CD8-positive, alpha-beta T cell (primary cell): ENCODE measurements at places on chromosomes 6 and 20.
A peak's percentile ranks its signal among the peaks of the same experiment; 100 is the strongest.

- no peak for DNase-seq
Observed at GRCh38 chr6:162478192-162478671, 249.3 kb downstream of the PRKN start.

DNA sequence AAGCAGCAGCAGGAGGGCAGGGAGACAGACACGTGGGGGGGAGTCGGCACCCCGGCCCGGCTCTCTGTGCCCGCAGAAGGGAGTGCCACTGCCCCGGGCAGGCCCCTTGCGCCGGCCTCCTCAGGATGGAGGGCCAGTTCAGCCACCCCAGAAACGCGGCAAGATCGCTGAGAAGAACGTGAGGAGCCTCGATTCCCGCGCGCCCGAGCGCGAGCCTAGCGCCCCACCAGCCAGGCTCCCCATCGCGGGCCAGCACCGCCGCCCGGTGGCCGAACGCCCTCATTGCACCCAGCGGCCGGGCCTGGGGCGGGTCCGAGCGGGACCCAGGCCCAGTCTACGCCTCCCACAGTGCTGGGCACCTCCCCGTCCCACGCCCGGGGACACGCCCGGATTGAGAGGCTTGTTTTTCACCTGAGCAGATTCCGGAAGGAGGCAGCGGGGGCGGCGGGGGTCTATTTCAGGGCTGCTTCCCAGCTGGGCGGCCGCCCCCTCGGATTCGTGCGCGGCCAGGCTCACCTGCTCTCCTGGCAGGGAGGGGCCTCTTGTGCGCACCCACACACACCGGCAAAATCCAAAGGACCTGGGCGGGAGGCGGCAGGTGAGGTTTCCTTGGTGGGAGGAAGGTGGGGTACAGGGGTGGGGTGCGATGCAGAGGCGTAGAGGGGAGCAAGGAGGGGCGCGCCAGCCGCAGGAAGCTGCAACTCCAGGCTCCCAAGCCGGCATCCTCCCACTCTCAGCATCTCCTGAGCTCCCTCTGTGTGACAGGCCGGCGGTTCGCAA, 9.0 kb upstream of the GRM4 start:
- peak; percentile 74 for DNase-seq

- DNase-seq: no peak
Observed at GRCh38 chr20:3671986-3672546, 8.9 kb upstream of the GFRA4 start.

DNA sequence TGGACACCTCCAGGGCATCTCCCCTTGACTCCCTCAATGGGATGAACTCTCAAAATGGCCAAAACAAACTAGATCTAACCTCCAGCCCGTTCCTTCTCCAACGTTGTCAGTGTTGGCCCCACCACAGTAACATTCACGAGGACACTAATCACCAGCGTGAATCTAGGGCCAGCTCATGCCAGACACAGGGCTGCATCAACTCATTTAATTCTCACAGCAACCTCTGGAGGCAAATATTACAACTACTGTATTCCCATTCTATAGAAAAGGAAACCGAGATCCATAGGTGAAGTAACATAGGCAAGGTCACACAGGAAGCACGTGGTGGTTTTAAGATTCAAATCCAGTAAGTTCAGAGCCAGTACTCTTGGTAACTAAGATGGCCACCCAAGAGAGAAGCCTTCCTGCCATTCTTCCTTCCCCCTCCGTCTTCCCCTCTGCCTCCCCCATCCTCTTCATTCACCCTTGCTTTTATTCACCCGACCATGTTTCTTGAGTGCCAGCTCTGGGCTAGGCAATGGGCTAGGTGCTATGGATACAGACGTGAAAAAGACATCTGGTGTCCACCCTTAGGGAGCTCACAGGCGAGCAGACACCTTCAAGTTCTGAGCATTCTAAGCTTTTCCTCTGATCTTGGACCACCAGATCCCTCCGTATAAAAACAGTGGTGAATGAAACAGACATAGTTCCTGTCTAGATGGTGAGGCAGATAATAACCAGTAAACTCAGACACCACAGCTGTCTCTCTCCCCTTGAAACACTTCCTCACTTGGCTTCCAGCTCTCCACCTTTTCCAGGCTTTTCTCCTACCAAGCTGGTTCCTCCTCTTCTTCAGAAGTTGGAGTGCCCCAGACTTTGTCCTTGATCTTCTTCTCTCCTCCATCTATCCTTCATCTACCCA, 9.6 kb downstream of the CCM2L start:
- no peak for DNase-seq

GRCh38 chr6:17687136-17687535, 19.6 kb downstream of the NUP153 start:
- no peak for DNase-seq

DNA sequence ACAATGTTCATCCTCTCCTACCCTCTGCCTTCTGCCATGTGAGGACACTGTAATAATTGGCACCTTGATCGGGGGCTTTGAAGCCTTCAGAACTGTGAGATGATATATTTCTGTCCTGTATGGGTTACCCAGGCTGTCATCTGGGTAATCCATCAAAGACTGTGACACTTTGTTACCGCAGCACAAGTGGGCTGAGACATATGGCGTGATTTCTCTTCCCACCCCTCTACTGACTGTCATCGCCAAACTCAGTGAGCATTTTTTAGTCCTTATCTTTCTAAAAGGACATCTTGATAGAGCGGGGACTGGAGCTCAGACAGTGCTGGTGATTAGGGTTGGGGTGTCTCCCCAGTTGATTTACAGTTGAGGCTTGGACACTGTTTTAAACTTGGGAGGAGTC, 10.4 kb upstream of the PLG start:
- no peak for DNase-seq

- DNase-seq: no peak
Observed at GRCh38 chr20:25076201-25076600, 5.7 kb downstream of the VSX1 start.

- DNase-seq: no peak
Observed at GRCh38 chr6:33785778-33786177, 3.2 kb downstream of the LEMD2 start.

DNA sequence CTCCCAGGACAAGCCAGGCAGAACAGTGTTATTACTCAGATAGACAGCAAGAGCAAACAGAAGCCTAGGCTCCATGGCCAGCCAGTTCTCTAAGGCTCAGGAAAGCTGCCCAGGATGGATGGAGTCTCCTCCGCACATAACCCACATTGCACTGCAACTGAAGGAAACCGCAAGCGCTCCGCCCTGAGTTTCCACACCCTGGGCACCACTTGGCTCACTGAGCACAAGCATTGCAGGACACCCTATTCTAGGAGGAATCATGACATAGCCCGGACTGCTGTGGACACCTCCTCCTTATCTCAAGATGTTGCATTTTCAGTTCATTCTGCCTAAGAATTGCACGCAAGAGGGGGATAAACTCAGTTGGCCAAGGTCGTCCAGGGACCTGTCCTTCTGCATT, 42.9 kb downstream of the LINC00237 start:
- DNase-seq: no peak

GRCh38 chr20:4828830-4829513, 107.3 kb downstream of the PRND start:
- no peak for DNase-seq

DNA sequence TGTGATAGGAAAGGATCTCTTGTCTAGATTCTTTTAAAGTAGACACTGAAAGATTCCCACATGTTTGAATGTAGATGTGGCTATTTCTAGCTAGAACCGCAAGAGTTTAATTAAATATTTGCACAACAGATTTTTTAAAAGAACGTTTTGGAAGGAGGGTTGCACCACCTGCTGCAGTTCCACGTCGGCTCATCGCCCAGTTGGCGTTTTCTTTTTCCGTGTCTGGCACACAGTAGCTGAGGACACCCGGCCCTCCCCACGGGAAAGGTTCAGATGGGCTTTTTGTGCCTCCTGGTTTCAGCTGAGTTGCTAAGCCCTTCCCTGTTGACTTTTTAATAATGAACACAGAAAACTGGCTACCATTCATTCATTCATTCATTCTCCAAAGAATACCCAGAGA, 41.8 kb upstream of the DOK5 start:
- no peak for DNase-seq

DNA sequence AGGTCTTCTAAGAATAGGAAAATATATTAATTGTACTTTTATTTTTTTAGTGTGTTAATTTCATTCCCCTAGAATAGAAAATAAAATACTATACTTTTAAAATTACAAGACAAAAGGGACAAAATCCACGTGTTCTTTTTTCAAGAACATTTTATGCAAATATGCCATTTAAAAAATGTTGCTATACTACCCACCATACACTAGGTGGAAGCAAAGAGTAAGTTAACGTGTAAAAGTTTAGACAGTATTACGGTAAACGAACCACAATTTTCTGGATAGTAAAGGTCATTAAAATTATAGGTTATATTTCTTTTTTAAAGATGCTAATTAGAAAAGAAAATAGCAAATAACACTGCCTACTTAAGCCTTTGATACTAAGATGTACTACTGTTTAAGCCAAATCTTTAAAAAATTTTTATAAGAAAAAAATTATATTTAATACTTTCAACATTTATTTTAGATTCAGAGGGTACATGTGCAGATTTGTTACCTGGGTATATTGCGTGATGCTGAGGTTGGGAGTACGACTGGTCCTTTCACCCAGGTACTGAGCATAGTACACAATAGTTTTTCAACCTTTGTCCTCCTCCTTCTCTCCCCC, 287.6 kb downstream of the PHF3 start:
- no peak for DNase-seq

- DNase-seq: no peak
Observed at GRCh38 chr6:115544765-115545671, 515.7 kb downstream of the FRK start.

DNA sequence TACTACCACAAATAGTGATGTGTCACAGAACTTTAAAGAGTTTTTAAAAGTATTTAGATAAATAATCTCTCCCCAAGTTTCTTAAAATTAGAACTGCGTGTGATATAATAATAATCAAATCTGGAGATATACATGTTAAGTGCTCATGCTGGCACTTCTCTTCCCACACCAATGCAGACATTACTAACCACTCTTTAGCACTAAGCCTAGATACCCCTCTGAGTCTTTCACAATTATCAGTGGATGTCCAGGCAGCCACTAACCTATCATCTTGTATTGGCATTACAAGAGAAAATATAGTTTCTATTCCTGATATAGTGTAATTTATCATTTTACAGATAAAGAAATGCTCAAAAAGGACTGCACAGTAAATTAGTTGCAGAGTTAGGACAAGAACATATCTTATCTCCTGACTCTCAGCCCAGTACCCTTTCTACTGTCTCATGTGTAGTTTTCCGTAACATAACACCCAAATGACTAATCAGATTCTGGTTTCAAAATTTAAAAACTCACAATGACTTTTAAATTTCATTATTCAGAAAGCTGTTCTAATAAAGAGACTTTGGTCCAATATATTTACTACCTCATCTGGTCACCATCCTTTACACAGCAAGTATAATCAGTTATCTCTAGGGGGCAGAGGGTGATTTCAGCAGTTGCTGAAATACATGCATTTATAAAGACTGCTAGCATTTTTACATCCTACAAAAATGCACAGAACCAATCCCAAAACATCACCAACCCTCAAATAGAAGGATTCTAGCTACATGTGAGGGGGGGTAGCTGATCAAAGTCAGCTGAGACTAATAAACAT, 215.5 kb upstream of the MCHR2 start:
- DNase-seq: no peak

GRCh38 chr20:58978351-58979190, 2.5 kb upstream of the NELFCD start:
- no peak for DNase-seq

DNA sequence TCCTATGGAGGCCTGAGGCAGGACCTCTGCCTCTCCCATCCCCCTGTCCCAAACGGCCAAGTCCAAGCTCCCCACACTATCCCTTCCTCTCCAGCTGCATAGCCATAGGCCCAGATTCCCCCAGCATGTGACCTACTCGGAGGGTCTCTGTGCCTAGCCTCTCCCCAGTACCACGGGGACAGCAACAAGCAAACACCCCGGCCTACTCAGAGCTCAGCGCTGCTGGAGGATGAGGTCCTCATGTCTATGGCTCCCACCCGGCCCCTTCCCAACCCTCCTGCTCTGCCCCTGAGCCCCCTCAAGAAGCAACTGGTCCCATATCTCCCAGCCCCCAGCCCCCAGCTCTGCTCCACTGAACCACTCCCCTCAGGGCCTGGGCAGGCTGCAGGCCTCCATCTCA, 24.2 kb downstream of the RNASET2 start:
- no peak for DNase-seq

GRCh38 chr6:169589293-169589692, 112.5 kb downstream of the WDR27 start:
- DNase-seq: peak; percentile 77

DNA sequence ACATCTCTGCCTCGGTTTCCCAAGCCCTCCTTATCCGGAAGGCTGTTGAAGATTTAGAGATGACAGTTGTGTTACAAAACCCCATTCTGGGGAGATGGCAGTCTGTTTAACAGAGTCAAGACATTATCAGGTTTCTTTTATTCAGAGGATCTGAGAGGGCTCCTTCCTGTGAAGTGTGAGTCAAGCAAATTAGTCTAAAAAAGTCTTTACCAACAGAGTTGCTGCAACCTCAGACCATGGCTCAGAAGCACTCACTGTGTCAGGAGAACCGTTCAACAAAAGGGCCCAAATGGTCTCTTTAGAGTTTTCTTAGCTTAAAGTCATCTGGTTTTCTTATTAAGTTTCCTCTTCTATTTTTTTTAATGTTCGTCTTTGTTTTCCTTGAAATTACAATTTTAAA, 717.8 kb downstream of the EPM2A start:
- no peak for DNase-seq

DNA sequence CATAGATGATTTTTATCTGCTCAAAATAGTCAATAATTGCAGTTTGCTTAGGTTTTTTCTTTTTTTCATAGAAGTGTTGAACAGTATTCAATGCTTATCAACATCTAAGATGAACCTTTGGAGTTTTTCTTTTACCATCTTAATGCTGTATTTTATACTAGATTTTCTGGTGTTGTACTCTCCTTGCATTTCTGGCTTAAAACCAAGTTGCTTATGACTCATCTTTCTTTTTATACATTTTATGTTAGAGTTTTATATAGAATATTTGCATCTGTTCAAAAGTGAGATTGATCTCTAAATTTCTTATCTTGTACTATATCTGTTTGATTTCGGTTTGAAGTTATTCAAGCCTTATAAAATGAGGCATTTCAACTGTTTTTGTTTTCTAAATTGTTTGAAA, 232.5 kb downstream of the RFPL4B start:
- DNase-seq: no peak

DNA sequence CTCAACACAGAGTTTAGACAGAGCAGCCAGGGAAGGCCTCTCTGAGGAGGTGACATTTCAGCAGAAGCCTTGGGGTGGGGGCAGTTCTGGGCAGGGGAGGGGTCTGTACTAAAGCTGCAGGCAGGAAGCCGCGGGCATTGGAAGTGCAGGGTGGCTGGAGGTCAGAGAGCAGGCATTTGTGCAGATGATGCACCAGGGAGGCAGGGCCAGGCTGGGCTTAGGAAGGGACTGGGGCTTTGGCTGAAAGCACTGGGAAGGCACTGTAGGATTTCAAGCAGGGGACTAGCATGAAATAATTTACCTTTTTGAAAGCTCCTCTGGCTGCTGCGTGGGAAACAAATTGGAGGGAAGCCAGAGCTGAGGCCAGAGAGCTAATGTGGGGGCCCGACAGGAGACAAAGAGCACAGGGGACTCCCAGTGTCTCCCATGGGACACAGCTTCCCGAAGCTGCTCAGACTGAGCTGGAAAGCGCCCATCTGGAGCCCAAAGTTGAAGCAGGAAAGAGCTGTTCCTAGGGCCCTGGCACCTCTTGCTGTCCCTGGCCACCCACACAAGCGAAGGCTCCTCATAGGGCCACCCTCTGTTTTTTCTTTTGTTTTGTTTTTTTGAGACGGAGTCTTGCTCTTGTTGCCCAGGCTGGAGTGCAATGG, 19.3 kb downstream of the ADA start:
- no peak for DNase-seq
